ENCODE measurements at places on chromosomes 12 and 14. TPM values are rescaled to one million over a fixed set of nuclear protein-coding genes. Genes with fewer than 3 reads are reported as not detected.

DNA sequence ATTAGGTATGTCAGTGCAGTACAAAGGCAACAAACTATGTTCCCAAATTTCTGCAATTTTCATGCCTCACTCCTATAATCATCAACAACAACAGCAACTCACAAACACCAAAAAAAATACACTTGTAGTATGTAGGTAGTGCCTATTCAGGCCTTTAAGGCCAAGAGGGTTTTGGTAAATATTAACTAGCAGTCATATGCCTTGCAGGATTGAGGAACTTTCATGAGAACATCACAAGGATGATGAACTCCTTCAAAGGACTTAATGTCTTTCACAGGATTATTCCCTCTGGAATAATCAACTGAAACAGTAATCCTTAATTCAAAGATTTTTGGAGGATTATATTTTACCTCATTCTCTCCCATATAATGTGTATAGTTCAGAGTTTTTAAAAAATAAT lies 293.8 kb downstream of the NOVA1 start:
- DNase-seq, result peak; percentile 53

The CEBPE gene
- total RNA-seq, result not detected

The IL22 gene
- total RNA-seq, result not detected

DNA sequence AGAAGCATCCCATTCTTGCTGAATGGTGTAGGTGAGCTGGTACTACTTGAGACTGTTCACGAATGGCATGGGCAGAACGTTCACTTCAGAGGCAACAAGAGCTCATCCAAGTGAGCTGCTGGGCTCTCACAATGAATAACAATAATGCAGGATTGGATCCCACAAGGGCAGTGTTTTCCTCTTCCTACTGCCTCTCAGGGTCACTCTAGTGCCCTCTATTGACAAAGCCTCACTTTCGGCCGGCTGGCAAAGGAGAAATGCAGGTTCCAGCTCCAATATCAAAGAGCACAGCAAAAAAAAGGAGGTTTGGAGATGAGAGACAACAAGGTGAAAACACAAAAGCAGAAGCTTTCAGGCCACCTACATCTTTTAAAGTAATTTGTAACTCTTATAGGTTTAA lies 74.6 kb upstream of the MYF6 start:
- DNase-seq, result peak; percentile 16

- no peak for DNase-seq
Measured at GRCh38 chr12:121628536-121628935, 2.2 kb downstream of the ORAI1 start.

Measured in renal cortical epithelial cell (primary cell).